GM12878 (cell line): ENCODE measurements at places on chromosomes 1 and 21.

- no peak for DNase-seq
Observed at GRCh38 chr1:60229821-60230220, 156.3 kb upstream of the C1orf87 start.

GRCh38 chr1:58762806-58763205, 21.0 kb downstream of the JUN start:
- no peak for DNase-seq

- DNase-seq, result no peak
Observed at GRCh38 chr1:6800745-6801144, 15.5 kb downstream of the CAMTA1 start.

GRCh38 chr1:54543729-54544496, 4.1 kb upstream of the ACOT11 start:
- DNase-seq, result no peak

DNA sequence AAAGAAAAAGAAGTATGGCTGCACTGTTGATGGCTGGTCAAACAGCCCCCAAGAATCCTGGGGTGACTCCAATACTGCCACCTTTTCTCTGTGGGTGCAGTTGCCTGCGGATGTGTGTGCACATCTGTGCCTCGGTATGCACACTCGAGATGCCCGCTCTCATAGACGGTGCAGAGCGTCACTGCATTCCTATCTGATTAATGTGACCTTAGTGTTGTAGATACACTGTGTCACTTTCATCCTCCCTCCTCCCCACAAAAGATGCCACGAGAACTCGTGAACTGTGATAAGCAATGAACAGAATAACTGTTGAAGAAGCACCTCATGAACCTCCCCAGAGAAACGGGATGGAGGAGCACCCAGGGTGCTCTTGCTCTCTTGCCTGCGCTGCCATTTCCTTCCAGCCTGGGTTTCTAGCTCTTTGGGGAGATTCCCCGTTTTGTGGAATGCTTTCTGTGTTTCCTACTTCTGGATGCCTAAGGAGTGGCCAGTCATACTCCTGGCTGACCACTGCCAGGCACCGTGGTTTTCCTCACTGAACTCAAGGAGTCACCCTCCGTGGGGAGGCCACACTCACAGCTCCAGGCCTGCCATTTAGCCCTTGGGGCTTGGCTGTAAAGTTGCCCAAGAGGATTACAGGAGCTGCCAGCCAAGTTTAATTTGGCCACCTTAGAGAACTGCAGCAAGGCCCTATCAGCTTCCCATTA, 32.0 kb downstream of the NTPCR start:
- no peak for DNase-seq
